ENCODE measurements at places on chromosomes 1 and 21.

DNA sequence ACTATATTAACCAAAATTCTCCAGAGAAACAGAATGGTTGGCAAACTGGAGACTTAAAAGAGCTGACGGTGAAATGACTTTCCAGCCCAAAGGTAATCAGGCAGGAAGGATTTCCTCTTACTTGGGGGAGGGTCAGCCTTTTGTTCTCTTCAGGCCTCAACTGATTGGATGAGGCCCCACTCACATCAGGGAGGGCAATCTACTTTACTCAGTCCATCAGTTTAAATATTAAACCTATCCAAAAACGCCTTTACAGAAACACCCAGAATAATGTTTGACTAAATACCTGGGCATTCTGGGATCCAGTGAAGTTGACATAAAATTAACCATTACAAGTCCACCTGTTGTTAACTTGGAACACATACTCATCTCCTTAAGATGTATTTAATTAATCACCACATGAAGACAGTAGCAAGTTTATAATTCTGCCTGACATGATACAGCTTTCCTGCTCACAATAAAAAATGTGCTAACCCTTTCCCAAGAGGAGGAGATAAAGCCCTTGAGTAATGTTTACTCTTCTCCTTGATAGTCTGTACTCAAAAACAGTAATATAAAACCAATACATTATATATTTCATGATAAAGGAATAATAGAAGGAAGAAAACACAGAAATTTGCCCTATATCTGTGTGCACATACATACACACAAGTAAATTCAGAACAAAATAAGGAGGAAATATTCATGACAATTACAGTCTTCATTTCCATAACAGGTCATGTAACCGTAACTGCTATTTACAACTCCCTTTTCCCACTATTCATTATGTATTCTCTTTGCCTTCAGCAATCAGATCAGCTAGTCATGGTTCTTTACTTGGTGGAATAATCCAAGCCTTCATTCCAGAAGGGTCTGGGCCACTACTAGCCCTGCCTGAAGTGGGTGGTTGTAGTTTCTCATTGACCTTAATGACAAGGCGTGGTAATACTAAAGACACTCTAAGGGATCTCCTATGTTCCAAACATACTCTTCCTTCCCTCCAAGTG is 107.5 kb upstream of the RUNX1 start:
- no peak for DNase-seq

- DNase-seq: no peak
Measured at GRCh38 chr1:240612811-240613210, 856 bp upstream of the GREM2 start.

GRCh38 chr1:112040891-112041740 is 51.6 kb upstream of the KCND3 start:
- DNase-seq: no peak

DNA sequence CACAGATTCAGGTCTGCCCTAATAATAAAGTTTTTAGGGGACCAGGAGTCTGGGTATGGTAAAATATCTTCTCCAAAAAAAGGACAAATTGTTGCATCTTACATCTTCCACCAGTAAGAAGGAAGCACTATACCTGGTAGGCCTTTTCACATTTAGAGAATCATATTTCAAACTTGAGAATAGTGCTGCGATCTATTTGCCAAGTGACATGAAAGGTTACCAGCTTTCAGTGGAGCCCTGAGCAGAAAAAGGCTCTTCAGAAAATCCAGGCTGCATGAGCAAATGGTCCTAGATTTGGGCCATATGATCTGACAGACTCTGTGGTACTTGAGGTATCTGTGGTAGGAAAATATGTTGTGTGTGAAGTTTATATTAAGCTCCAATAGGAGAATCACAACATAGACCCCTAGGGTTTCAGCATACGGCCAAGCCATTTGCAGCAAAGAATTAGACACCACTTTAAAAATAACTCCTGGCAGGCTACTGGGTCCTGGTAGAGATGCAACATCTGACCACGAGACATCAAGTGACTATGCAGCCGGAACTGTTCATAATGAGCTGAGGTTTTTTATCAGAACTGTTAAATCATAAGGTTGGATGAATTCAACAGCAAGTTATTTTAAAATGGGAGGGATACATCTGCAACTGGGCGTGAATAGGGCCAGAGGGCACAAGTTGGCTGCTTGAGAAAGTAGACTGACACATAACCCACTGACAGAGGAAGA is 38.6 kb upstream of the CCDC190 start:
- no peak for DNase-seq

GRCh38 chr1:180157576-180158057 is 2.9 kb downstream of the QSOX1 start:
- no peak for DNase-seq

DNA sequence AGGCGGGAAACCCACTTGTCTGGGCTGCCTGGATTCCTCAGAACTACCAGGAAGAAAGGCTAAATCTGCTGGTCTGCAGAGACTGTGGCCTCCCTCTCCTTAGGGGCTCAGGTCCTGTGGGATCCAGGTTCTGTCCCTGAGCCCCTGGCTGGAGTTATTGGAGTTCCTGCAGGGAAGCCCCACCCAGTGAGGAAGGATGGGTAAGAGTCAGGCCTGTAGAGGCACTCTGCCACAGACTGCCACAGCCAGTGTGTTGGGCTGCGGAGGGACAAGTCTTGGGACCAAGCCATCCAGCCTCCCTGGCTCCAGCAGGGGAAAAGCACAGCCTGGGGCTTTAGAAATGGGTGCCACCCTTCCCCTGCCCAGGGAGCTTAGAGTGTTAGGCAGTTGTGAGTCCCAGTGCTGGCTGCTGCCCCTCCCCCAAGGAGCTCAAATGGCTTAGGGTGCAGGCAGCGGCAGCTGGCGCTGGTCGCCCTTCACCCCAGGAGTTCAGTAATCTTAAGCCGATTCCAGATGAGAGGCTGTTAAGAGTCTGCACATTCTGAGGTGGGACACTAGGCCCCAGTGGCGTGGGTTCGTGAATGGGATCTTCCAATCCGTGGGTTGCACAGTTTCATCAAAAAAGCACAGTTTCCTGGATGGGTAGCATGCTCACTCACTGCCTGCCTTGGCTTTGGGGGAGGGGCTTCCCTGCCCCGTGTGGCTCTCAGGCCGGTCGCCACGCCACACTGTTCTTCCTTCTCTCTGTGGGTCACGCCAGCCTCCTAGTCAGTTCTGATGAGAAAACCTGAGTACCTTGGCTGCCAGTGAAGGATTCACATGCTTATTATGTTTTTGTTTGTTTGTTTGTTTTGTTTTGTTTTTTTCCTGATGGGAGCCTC is 57.6 kb upstream of the FMO3 start:
- DNase-seq: no peak

GRCh38 chr1:230495891-230496385 is 69.8 kb upstream of the PGBD5 start:
- DNase-seq: no peak

- DNase-seq: no peak
Measured at GRCh38 chr1:1328254-1328653, 2.8 kb upstream of the TAS1R3 start.

DNA sequence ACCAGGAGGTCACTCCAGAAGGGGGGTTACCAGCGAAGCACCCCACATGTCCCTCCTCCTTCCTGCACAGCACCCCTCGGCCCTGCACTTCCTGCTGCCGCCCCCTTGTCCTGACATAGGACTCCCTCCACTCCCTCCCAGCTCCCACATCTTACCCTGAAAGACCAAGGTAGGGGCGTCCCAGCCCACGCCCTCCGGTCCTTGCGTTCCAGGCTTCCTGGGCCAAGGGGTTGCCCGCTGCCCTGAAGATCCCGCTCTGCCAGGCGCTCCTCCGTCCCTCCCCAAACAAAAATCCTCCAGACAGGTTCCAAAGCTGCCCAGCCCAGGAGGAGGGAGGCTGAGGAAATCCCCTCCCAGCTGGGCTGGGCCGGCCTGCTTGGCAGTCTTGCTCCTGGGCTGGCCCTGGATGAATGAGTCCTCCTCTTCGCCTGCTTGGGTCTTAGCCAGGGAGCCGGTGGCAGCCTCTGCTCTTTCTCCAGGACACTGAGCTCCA is at the start of gene RHBDL2:
TSS of gene RHBDL2 (minus strand) at position 304 of the 493 bp plus-strand sequence. CDS start 22,618 bp downstream, outside the sequence.
- DNase-seq: no peak

DNA sequence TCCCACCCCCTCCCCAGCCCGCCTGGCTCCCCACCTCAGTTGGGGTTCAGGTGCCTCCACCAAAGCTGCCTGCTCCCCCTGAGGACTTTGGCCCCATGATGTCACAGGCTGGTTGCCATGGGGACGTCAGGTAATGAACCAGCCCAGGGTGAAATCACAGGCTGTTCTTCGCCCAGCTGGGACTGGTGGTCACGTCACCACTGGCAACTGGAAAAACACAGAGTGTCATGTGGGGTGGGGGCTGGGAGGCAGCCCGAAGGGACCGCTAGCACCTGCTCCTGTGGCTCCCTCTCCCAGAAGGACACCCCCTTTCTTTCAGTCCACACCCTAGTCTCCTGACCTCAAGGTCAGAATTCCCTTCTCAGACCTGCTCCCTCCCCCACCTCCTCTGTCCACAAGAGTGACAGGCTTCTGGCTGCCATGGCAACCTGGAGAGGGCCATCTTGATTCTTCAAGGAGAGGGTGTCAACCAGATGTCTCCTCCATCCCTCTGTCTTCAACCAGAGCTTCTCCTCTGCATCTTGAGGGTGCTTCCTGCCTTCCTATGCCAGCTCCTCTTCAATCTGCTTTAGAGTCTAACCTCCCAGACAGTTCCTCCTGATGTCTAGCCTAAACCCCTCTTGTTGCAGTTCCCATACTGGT is 6.2 kb downstream of the FAM131C start:
- DNase-seq: no peak

DNA sequence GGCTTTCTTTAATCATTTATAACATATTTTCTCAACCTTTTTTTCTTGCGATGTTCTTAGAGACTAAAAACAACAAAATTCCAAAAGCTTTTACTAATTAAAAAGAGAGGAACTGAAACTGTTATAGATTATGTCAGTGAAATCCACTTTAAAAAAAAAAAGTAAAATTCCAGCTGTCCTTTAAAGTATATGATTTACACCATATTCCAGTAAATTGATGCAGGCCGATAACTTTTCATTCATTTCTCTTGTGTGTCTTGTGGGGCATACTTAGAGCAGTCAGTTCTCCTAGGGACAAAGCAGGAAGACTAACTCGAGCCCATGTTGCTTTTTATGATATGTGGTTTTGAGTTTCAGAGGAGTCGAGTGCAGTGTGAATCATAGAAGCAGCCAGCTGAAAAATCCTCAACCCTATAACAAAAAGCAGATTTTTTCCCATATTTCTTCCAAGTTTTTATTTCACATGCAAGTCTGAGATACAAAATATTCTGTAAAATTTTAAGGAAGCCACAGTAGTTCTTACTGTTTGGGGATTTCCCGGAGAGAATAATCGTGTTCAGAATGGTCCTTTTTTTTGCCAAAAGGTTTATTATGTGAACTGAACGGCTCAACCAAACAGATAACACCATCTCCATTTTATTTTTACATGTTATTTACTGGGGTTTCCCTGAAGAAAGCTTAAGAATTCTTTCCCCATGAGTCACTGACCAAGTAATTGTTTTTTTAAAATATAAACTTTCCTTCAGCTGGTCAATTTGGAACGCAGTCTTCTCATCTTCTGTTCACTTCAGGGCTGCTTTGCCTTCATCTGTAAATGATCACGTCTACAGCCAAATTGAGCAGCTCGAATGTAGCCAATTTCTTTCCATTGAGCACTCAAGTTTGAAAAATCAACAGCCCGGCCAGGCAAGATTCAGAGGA is 77.0 kb upstream of the C1orf105 start:
- no peak for DNase-seq

GRCh38 chr1:99573431-99574217 is 72.3 kb upstream of the PALMD start:
- DNase-seq: no peak

DNA sequence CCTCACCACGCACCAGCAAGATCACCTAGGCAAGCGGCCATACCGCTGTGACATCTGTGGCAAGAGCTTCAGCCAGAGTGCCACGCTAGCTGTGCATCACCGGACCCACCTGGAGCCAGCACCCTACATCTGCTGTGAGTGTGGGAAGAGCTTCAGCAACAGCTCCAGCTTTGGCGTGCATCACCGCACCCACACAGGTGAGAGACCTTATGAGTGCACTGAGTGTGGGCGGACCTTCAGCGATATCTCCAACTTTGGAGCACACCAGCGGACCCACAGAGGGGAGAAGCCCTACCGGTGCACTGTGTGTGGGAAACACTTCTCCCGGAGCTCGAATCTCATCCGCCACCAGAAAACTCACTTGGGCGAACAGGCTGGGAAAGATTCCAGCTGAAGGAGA is 5.0 kb downstream of the ZNF691 start:
- no peak for DNase-seq

- DNase-seq: no peak
Measured at GRCh38 chr1:93611668-93612067, 70.0 kb downstream of the BCAR3 start.

DNA sequence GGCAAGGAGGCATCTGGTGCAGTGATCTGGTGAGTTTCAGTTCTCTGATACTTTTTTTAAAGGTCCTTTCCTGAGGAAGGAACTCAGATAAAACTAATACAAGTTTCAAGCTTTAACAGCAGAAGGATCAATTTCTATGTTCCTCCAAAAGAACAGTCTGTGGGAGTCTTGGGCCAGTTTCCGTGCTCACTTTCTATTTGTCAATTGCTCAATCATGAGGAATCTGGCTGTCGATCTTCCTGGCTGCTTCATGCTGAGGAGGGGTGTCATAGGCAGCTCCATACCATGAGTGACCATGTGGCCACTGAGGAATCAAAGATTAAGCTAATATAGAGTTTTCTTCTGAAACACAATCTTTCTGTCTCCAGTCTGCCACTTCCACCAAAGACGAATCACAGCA is 11.4 kb upstream of the TMEM125 start:
- no peak for DNase-seq

- no peak for DNase-seq
Measured at GRCh38 chr1:55225228-55225627, 10.1 kb upstream of the USP24 start.

Measured in stimulated activated CD4-positive, alpha-beta T cell treated with anti-CD3 and anti-CD28 coated beads, Interleukin-4, amount 100 ng/mL, for 4 hours (primary cell).